ENCODE measurements at places on chromosomes 3 and 15.

DNA sequence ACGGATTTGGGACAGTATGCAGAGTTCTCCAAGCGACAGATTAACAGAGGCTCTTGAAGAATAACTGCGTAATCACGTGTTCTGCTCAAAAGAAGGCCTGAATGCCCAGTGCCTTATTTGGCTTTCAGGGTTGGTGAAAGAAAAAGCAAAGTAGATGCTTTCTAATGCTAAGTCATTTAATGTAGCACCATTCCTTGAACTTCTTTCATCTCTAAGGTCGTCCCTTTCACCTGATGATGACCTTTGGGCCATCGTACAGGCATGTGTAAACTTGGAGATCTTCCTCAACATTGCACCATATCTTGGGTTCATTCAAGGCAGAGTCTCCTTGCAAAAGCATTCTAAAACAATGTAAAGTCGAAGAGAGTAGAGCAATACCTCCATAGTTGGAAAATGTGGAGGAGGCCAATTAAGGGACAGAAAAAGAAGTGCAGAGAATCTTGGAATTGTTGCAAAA lies 48.9 kb downstream of the TMEM44 start:
- no peak for DNase-seq

DNA sequence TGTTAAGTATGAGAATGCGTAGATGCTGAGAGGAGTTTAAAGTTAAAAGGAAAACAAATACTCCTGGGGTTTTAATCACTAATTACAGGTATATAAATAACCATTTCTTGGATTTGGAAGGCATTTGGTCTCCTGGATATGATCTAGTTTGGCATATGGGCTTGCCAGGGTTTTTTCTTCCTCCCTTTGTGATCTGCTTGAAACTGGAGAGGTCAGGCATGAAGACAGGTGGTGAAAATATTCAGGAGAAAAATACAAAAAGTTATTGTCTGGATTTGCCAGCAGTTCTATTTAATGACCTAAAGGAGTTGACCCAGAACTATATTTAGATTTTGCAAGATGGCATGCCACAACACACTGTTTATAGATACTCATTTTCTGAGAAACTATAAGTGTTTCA lies 136.3 kb downstream of the DIPK2A start:
- DNase-seq, result no peak

DNA sequence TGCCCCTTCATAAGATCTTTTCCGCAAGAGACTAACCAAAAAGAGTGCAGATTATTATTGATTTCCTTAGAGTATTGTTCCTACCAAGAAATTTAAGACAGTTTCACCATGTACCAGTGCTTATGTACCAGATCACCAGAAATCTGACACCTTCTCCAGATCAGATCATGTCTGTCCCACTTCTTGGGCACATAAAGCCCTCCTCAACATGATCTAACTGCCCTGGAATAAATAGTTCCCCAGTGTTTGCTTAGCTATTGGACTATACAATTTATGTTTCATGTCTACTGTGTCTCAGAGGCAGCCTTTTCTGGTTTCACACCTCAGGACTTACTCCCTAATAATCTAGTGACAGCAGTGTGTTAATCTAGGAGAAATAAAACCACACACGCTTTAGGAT lies 46.8 kb downstream of the NME9 start:
- DNase-seq, result no peak

DNA sequence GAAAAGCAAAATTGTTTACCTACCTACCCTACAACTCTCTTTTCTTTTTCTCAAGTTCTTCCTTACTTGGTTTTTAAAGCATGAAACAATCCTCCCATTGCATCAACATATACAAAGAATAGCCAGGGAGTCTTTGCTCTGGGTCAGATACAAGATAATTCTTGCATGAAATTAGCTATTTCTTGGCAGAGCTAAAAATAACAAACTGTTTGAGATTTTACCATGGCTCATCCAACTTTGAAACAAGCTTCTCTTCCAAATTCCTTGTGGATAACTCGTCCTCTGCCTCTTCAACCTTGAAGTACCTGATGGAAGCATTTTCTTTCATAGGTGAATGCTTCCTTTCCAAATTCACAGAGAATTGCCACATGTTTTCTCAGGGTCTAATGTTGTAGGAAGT lies 9.2 kb upstream of the CBLB start:
- DNase-seq, result no peak

- no peak for DNase-seq
Observed at GRCh38 chr3:46674031-46674845, 19.2 kb downstream of the ALS2CL start.

DNA sequence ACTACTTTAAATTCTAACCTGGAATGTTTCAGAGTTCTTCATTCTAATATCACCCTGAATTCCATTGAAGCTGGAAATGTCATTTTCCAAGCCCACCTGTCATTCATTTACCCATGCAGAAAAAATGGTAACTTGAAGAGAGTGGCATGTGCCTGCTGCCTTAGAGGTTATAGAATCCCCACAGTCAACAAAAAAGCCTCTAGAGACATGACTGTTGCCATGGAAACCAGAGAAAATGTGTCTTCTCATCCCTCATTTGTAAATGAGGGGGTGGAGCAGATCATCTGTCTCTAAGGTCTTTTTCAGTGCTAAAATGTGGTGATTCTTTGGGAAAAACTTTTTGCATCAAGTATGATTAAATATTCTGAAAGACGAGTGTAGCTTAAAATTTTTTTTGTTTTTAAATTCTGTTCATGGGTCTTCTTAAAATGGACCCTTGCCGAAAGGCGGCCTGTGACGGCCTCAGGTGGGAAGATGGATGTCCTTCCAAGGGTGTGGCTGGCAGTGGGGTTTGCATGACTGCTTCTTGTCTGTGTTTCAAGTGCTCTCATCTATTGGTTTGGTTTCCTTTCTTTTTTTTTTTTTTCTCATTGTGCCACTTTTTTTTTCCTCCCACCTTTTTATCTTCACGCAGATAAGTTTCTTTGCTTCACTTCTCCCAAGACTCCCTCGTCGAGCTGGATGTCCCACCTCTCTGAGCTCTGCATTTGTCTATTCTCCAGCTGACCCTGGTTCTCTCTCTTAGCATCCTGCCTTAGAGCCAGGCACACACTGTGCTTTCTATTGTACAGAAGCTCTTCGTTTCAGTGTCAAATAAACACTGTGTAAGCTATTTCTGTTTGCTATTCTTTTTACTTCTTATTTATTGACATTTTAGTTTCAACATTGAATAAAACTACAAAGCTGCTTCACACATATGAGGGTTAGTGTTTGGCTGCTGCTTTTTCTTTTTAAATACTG lies 23.0 kb downstream of the TPM1 start:
- DNase-seq, result no peak

DNA sequence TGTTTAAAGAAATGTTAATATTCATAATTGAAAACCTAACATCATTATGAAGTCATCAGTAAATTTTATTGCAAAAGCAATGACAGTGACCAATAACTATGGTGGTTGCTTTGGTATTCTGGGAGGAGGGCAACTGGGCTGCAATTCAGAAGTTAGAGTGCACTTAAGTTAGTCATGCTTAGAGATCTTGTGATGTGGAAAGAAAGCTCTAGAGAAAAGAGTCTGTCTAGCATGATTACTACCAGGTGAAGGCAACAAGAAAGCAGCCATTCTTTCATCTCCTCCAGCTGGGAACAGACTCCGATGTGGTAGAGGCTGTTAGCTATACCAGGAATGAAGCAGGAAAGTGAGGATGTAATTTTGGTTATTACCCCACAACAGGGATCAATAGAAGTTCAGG lies 625.6 kb downstream of the SI start:
- DNase-seq, result no peak

DNA sequence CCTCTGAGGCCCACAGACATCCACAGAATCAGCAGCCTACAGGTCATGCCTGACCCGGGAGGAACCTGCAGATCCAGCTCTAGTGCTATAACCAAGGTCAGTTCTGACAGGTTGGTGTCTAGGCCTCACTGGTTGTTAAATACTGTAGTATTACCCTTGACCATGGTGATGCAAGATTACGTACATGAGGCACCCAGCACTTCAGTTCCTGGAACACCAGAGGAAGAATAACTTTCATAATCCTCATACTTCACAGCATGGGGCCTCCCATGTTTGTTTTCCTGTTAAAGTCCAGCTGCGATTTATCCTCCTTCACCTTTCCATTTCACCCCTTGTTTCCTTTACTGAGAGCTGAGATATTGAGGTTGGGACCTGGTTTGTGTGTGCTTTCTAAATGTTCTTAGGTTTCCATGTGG lies 34.4 kb upstream of the GLCE start:
- DNase-seq, result no peak

GRCh38 chr3:31165399-31165860 lies 271.0 kb upstream of the GADL1 start:
- no peak for DNase-seq

- DNase-seq, result no peak
Observed at GRCh38 chr3:132456571-132456970, 39.3 kb downstream of the DNAJC13 start.

GRCh38 chr3:190266913-190267290 lies 55.3 kb downstream of the CLDN1 start:
- no peak for DNase-seq

- peak; percentile 10 for DNase-seq
Observed at GRCh38 chr3:127666676-127667075, 6.1 kb upstream of the ABTB1 start.

DNA sequence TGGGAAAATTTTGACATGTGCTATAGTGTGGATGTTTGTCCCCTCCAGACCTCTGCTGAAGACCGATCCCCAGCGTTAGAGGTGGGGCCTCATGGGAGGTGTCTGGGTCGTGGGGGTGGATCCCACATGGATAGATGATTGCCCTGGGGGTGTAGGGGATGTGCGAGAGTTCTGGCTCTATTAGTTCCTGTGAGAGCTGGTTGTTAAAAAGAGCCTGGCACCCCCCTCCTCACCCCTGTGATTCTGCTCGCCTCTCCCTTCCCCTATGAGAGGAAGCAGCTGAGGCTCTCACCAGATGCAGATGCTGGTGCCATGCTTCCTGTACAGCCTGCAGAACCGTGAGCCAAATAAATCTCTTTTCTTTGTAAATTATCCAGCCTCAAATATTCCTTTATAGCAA lies 67.4 kb downstream of the ATP10A start:
- DNase-seq, result peak; percentile 5

DNA sequence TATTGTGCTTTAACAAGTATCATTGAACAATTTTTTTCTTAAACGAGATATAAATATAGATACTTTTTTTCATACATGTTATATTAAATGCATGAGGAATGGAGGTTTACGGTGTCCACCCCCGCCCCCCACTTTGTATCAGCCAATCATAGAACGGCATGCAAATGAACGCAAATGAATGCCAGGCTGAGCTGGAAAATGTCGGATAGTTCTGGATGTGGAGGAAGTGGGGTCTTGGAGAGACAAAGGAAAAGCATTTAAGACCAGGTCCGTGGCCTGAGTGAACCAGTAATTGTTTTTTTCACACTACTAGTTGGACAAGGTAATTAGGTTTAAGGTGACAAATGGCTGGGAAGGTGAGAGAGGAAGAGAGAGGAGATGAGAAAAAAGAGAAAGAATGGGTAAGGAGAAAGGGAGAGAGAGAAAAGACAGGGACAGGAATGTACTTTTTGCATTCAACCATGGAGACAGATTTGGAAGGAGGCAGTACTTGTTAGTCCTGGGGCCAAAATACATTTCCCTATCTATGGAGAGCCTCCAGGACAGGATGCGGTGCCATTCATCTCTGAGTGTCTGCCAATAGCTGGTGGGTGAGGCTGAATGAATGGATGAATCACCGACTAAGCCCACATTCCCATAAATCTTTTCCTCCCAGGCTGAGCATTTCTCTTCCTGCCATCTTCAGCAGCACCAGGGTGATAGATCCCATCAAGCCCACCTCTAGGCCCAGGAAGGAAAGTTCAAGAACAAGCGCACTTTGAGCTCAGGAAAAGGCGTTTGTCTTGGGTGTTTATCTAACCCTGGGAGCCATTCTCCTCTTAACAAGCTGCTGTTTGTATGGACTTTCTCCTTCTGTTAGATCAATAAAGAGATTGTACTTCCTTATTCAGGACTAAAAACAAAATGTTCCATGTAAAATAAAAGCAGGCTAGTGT lies 1.4 kb upstream of the RAD18 start:
- DNase-seq, result no peak

DNA sequence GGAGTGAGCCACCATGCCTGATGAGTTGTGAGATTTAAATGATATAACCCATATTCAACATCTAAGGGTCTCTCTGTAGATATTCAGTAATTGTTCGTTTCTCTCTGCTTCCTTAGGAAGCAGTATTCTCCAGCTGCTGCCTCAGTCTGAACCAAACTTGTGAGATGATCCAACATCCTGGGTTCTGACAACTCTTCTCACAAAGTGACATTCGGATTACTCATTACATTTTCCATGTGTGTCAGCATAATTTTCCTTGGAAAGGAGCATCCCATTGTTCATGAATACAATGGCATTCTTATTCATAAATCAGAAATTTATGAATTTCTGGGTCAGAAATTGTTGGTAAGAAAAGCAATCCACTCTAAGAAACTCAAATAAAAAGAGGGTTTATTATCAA lies 15.0 kb upstream of the SEC22A start:
- no peak for DNase-seq
